A172 (cell line): ENCODE measurements at places on chromosomes 1 and 21.

DNA sequence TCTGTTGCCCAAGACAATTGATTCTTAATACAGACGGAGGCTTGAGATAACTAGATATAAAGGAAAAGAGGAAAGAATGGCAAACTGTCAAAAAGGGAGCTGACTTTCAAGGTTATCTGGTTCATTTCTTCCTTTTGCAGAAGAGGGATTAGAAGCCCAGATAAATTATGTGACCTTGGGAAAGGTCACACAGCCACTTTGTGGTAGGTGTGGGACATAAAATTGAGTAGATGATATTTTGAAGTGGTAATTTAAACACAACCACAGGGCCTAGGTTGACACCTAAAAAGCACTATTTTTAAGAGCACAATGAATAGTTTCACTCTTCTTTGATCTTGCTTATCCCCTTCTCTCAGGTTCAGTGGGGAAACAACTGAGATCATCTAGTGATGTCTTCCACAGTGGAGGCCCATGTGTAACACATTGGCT lies 16.9 kb upstream of the KIAA0040 start:
- no peak for DNase-seq

DNA sequence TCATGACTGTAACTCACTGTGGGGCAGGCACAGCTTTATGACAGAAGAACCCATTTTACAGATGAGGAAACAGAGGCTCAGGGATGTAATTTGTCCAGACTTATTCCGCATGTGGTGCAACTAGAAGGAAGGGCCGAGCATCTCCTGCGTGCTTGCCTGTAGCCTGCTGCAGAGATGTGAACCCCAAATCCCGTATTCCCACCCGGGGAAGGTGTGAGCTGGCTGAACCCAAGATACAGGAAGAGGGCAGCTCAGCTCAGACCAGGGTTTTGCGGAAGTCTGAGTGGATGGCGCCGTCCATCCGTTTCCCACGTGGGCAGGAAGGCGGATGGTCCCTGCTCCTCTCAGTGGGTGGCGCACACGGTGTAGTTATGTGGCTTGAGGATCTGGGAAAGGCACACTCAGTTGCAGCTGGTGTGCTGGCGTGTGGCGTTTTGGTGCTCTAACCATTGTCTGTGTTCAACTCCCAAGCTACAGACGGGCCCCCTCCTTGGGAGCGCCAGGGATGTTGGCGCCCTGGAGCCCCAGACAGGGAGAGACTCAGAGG lies 1.2 kb downstream of the CROCC start:
- DNase-seq, result no peak

DNA sequence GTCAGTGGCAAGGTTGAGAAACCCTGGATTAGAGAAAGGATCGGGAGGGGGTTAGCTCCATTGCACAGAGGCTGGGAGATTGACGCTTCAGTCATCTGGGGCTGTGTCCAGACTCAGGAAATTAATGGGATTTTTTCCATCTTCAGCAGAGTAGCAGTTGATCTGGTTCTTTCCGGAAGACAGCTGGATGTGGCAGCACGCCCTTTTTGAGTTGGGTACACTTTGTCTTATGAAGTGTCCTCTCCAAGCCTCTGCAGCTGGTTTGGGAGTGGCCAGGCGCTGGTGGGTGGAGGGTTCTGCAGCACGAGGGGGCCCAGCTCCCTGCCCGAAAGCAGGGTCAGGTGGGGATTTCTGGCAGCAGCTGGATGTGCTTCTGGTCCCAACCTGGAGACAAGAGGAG lies 95.1 kb downstream of the TAS1R2 start:
- DNase-seq, result no peak

DNA sequence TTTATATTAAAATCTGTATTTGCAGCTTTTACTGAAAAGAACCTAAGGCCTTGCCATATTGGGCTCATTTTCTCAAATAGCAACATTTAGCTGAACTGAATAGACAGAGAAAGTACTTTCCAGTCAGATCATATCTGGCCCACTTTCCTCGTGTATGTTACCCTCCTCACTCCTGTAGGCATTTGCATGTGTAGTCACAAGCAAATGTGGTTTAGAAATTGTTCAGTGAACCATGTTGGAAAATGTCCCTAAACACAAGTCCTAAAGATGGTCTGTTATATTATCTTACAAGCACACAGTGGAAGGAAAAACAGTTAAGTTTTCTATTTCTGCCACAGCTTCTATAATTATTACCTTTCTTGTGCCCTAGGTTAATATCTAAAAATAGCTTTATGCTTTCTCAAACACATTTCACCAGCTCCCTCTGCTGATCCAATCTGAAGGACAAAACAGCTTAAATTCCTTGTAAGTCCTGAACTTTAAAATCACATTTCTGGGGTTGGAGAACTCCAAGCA lies 606 bp upstream of the FMO4 start:
- no peak for DNase-seq

DNA sequence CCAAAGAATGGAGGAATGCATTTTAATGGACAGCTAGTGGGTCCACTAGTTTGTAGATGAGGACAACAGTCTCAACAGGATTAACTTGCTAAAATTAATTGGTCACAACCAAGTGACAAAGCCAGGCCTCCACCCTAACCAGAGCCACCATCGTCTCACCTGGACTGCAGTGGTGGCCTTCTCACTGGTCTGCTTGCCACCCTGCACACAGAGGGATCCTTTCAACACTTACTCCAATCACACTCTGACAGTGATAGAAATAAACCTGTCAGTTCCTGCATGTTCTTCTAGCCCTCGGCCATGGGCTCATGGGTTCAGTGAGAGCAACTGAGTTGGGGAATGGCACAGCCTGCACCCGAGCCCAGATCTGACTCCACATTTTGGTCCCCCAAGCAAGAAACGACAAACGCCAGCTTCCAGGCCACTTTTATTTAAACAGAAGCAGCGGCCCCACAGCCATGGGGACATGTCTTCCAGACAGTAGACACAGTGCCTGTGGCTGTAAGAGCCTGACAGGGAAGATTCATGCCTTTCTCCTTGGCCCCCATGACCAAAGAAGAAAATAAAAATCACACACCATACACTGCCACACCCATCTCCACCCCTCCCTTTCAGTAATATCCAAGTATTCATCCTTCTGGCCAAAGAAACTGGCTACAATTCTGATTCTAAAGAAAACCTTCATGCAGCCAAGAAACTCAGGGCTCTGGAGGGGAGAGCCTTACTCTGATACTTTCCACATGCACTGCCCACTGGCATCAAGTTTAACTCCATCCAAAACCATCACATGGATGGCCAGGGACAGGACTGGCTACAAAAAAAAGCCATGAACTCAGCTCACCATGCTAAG lies 37.6 kb downstream of the DHCR24 start:
- no peak for DNase-seq

- no peak for DNase-seq
These were observed 69.4 kb downstream of the CDC7 start for GRCh38 chr1:91570120-91570448.

DNA sequence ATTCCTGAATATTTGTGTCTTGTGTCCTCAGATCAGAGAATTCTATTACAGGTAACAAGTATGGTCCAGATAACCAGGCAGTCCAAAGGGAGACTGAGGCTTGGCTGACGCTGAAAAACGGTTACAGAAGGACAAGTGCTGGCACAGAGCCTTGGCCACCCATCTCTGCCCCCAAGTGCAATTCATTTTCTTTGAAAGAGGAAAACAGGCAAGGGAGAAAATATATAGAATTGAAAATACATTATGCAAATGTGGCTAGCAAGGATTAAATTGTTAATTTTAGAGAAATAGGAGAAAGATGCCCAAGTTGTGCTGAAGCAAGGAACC lies 1.2 kb downstream of the SORT1 start:
- DNase-seq, result no peak

DNA sequence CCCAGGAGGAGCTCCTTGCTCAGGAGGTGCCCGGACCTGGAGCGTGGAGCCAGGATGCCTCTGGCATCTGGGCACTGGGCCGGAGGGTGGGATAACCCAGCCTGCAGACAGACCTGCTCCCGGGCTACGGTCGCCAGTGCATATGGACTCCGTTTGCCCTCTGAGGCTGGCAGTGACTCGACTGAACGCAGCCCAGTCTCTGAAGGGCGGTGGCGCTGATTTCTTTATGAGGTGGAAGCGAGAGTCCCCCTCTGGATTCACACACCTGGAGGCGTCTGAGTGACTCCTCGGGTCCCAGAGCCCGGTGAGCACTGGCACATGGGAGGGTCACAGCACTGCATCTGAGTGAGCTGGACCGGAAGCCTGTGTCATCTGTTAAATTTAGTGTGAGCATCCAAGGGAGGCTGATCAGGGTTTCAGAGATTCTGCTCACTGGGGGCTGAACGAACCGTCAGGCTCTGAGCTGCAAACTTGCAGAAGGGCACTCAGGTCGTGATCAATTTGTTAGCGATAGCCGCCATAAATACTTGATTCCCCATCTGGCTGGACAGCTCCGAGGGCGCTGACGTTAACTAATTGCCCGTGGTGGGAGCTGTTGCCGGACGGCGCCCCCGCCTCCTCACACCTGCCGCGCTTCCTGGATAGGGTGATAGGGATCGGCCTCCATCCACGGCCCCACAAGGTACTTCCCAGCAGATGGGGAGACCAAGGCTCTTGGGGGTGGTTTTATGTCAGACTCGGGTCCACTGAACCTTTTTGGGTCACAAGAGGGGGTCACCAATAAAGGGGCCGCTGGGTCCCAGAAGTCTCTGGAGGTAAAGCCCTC lies 60.7 kb upstream of the TTC34 start:
- no peak for DNase-seq
